NCI-H226 (cell line): ENCODE measurements at places on chromosomes 2 and 18.

DNA sequence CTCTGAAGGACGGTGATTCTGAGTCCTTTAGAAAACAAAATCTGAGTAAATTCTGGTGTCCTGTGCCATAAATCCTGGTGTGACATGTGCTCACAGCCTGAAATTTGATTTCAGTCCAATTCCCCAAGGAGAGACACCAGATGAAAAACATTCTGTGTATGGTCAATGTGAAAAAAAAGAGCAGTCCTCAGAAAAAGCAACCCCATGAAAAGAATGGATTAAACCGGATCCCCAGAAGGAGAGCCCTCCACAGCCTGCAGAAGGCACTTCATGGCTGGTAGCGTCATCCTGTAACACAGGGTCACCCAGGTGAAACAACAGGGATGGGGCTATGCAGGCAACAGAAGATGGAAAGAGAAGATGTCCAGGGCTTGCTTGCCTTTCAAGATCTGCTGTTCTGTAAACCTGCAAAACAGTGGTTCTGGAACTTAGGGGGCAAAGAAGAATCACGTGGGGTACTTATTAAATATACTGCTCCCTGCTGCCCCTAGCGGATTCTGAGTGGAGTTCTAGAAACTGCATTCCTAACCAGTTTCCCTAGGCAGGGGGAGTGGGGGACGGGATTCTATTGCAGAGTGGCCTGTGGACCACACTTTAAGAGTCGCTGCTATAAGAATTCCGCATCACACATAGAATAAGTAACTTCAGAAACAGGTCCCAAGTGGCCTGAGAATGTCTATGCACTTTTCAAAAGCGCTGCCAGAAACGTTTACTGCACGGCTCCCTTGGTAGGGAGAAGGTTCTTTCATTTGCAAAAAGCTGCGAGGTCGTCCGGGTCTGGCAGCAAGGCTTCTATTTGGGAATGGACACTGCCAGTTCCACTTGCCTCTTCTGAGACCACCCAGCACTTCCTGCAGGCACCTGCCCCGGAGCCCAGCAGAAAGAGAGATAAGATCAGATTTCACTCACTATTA lies 118.9 kb upstream of the ARL5A start:
- no peak for DNase-seq

DNA sequence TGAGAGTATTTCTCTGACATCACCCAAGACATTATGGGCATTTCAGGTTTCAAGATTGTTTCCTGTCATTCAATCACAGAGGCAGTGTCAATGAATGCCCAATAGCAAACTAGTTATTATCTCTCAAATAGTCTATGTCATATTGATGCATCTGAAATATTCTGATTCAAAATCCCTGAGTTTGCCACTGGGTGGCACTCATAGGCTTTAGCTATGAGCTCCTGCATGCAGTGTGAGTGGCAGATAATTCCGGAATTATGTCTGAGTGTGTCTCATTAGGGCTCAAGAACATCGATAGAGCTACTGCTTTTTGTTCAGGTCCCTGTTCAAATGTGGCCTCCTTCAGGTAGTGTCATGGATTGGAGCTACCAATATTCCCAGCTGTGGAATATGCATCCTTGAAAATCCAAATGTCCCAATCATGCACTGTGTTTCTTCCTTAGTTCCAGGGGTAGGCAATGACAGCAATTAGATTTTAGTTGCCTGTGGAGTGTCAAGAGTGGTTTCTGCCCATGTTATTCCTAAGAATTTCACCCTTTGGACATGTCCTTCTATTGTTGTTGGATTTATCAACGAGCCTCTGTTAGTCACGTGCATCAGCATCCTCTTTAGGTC lies 7.8 kb upstream of the OR6B3 start:
- peak; percentile 30 for DNase-seq

- no peak for DNase-seq
These were observed 25.6 kb downstream of the GLI2 start for GRCh38 chr2:120761164-120761861.

- DNase-seq: no peak
These were observed 242.7 kb downstream of the CNTNAP5 start for GRCh38 chr2:124267794-124268193.

GRCh38 chr18:42069036-42069435 lies 114.0 kb downstream of the PIK3C3 start:
- no peak for DNase-seq

GRCh38 chr2:143689541-143689940 lies 560.3 kb downstream of the ARHGAP15 start:
- no peak for DNase-seq

DNA sequence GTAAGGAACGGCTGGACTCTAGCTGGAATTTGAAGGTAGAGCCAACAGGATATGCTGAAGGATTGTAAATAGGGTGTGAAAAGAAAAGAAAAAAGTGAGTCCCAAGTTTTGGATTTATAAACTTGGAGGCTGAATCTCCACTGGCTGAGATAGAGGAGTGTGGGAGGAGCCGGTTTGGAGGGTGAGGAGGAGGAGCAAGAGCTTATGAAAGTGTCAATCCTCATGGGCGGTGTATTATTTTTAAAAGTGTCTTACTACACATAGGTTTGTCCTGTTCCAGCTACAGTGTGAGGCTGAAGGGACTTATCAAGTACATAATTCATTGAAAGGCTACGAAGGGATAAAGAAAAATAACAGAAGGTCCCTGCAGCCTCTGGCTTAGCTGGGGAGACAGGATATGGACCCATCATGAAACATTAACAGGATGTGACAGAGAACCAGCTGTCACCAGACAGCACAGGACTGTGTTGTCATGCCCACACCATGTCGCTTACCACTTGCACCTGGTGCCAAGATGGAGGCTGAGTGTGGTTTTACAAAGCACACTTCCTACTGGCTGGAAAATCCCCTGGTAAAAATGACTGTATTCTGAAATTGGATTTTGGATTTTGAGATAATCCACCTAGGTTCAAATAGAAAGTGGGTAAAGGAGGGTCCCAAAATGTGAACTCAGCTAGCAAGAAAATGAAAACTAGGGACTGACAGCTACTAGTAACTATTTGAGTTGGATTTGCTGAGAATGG lies 2.5 kb upstream of the MREG start:
- no peak for DNase-seq
